ENCODE measurements at places on chromosomes 11 and 22. TPM values are rescaled to one million over a fixed set of nuclear protein-coding genes. Genes with fewer than 3 reads are reported as not detected.

- no peak for DNase-seq
Observed at GRCh38 chr11:128492461-128492860, 94.9 kb downstream of the ETS1 start.

DNA sequence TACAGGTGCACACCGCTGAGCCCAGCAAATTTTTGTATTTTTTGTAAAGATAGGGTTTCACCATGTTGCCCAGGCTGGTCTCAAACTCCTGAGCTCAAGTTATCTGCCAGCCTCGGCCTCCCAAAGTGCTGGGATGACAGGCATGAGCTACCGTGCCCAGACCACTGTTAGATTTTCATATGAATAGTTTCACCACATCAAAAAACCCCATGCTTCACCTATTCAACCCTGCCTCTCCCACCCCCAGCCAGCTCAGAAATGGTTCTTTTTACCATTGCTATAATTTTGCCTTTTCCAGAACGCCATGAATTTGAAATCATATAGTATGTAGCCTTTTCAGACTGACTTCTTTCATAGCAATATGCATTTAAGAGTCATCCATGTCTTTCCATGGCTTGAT, 37.9 kb downstream of the CDPF1 start:
- DNase-seq, result no peak

DNA sequence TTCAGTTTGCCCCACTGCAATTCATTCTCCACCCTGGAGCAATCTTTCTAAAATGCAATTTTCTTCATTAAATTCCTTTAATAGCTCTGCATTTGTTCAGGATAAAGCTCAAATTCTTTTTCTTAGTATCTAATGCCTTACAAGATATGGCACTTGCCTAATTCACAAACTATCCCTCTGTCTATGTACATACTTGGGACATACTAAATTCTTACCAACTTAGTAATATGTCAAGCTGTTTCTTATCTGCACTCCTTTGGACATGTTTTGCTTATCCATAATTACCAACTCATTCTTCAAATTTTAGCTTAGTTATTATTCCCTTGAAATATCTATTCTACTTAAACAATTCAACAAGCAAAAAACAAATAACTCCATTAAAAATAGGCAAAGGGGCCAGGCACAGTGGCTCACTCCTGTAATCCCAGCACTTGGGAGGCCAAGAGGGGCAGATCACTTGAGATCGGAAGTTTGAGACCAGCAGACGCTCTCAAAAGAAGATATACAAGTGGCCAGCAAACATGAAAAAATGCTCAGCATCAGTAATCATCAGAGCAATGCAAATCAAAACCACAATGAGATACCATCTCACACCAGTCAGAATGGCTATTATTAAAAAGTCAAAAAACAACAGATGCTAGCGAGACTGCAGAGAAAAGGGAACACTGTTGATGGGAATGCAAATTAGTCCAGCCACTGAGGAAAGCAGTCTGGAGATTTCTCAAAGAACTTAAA, 96.9 kb downstream of the FAM76B start:
- DNase-seq, result no peak

DNA sequence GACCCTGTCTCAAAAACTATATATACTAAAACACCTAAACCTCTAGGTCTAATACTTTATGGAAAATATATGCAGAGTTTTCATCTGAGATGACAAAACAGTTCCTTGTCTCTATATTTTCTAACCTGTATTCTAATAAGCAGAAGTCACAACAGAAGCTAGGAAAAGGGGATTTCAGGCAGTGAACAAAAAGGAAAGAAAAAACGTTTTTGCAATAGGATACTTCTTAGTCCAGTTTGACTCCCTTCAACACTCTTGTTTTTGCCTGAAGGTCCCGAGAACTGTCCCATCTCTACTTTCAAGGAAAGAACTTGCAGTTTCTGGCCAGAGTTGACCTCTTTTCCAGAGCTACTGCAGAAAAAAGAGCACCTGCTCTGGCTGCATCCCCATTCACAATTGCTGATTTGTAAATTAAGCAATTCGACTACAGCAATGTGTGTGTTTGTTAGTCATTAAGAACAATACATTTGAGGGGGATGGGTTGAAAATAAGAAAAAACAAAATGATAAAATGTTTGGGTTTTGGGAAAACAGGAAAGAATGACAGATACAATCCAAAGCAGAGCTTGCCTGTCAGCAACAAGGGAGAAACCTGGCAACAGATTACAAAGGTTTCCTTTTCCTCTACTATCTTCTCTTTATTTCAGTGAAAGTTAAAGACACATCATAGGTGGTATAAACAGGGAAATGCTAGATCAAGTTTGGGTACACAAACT, 160.0 kb downstream of the FCHSD2 start:
- no peak for DNase-seq

- no peak for DNase-seq
Observed at GRCh38 chr11:32318071-32319055, 117.0 kb downstream of the WT1 start.

DNA sequence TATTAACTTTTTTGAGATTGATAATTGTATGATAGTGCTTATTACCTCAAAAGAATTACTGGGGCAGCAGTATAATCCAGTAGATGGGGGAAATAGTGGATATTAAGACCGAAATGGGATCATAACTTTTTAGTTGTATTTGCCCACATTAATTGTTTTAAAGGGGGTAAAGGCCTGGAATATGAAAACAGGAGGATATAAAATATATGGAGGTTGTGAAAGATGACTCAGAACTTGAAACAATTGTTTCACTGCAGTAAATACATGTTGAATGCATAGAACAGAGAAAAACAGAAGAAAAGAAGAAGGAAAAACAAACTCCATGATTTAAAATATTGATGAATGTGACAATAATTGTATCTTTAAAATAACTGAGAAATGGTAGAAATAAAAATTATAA, 94.1 kb upstream of the VPREB1 start:
- DNase-seq, result no peak

GRCh38 chr11:100841711-100842407, 154.8 kb downstream of the ARHGAP42 start:
- DNase-seq, result no peak

DNA sequence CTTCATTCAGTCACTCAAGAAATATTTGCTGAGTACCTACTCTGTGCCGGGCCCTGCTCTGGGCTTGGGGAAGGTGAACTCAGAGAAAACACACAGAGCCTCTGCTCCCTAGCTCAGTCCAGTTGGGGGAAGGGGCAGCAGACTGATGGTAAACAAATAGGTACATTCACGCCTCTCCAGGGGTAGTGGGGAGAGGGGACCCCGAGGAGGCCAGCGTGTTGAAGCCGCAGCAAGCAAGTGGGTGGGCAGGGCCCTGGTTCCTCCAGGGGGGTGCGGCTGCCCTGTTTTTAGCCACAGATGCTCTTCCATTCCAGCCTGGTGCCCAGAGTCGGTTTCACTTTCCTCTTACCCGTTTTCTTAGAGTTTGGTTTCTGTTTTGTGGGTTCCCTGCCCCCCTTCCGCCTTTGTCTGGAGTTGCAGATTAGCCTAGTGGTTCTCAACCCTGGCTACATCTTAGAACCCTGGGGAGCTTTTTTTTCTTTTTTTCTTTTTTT, 8.7 kb downstream of the DRAP1 start:
- peak; percentile 83 for DNase-seq

DNA sequence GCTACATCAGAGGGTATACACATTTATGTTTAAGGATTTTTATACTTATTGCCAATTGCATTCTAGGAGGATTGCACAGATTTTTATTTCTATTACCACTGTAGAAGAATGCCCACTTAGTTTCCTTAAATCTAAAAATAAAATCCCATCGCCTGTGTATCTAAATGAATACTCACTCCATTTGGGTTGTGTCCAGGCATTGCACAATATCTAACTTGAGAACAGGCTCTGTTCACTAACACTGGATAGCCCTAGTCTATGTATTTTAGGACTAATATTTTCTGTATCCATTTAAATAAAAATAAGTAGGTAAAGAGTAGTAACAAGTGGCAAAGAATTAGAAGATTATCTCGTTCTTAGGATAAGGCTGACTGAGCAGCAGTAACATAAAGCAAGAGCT, 4.1 kb downstream of the C11orf52 start:
- no peak for DNase-seq

GRCh38 chr11:5621580-5621979, 3.2 kb upstream of the TRIM34 start:
- no peak for DNase-seq

OR10A2 gene
- not detected for total RNA-seq

ST14 gene
- total RNA-seq, result 0.16 TPM

- DNase-seq, result peak; percentile 60
Observed at GRCh38 chr11:68297812-68298658, 14.4 kb upstream of the LRP5 start.

DNA sequence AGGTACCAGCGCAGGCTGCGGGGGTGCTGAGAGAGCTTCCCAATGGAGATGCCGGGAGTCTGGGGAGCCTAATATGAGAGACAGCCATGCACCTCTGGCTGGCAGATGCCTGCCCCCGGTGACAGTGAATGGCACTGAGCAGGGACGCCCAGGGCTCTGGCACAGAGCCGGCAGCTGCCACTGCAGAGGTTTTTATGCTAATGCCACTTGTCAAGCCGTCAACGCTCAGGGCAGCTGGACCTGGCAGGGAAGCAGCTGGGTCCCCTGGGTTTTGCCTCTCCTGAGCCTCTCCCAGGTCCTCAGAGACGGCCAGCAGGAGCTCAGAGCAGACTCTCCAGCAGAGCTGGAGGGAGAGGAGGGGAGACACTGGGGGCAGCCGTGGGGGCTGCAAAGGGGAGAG, 573.6 kb downstream of the BUD13 start:
- no peak for DNase-seq

DNA sequence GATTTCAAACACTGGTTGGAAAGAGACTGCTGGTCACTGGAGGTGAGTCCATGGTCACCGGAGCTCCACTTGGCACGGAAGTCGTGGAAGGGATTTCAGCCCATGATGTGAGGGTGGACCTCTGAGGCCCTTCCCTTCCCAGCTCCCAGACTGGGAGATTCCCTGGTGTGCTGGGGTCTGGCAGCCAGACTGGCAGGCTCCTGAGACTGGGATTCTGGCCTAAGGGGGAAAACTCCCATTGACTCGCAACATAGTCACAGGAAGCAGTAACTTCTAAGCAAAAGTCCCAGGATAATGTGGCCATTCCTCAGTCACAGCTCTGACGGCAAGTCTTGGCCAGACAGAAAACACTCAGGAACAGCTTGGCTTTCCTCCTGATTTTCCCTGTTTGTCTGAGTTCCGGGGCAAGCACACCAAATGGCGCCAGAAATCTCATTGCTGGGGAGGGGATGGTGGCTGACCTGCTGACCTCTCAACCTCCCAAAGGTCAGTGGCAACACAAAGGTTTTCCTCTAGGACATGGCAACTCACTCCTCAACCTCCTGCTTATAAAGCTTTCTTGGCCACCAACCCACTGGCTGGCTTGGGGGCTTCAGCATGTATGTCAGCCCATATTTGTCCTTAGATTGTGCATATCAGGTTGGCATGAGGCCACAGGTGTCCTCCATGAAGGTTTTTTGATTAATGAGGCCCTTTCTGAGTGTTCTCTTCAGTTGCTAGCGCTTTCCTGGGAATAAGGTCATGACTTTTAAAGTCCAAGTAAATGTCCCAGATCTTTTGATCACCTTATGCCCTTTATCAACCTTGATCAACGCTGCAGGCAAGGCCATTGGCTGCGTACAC, 99.5 kb downstream of the CCDC81 start:
- no peak for DNase-seq

- no peak for DNase-seq
Observed at GRCh38 chr11:8242499-8243280, 21.0 kb downstream of the LMO1 start.

DNA sequence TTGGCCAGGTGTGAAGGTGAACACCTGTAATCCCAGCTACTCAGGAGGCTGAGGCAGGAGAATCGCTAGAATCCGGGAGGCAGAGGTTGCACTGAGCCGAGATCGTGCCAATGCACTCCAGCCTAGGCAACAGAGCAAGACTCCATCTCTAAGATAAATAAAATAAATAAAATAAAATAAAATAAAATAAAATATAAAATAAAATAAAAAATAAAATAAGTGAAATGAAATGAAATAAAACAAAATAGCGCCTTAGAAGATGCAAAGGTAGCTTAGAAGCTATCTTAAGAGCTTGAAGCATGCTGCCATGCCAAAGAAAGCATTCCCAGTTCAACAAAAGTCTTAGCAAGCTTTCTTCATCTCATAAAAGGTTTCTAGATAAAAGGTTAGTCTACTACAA, 6.9 kb upstream of the APOBEC3C start:
- no peak for DNase-seq

DNA sequence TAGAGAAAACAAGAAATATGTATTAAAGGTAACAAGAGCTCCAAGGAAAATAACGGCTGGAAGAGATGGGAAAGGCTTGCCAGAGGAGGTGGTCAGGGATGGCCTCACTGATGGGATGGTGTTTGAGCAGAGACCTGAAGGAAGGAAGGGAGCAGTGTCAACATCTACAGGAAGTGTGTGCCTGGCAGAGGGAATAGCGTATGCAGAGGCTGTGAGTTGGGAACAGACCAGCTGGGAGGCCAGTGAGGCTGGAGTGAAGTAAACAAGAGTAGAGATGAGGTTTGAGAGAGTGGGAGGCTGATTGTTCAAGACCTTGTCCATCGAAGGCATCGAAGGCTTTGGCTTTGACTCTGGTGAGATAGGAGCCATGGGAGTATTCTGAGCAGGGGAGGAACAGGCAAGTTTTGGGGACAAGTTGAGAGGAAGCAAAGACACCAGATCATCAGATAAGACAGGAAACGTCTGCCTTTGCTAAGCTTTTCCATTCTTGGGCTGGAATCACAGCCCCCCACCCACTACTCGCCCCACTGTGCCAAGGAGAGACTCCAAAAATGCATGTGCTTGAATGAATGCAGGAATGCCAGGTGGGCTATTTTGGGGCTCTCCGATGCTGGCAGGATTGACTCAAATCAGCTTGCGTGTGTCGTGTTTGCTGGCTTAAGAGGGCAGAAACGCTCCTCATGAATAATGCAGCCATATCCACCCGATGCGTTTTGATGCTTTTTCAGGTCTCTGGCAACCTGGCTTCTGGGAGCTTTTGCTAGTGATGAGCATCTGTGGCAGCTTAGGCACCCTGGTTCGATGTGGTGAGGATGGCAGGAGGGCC, 7.2 kb downstream of the SGSM1 start:
- DNase-seq, result no peak

OR6T1 gene
- not detected for total RNA-seq
